Foreskin fibroblast (primary cell): ENCODE measurements at places on chromosomes 5 and 9.

GRCh38 chr9:82820186-82820585 lies 242.8 kb downstream of the RASEF start:
- DNase-seq = no peak

GRCh38 chr5:168706655-168707069 lies 127.5 kb upstream of the PANK3 start:
- DNase-seq = peak; percentile 66

DNA sequence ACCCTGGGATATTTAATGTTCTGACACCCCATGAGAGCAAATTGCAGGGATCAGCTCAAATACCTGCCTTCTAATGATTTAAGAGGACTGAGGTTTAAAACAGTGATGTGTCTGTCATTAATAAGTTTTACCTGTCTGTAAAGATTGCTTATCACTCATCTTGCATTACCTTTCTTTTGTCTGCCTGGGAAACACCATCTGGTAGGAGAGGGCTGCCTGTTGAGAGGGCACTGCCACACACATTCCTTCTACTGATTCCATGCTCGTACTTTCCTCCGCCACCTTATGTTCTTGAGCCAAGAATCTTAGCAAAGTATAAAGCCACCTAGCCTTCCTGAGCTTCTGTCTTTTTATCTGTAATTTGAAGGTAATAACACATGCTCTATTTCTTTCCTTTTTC lies 118.6 kb downstream of the KCTD16 start:
- no peak for DNase-seq

GRCh38 chr5:101260857-101261256 lies 357.8 kb upstream of the ST8SIA4 start:
- DNase-seq = no peak

DNA sequence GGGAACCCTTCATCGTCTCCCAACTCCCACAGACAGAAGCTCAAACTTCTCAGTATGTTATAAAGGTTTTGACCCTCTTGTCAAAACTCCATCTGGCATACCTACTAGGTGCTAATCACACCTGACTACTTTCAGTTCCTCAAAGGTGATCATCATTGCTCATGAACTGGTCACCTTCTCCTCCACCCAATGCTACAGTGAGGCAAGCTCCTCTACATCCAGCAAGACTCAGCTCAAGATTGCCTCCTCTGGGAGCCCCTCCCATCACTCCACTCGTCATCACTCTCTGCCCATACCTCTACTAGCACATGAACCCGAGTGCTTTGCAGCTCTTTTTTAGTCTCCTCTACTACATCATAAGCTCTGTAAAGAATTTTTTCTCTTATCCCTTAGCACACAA lies 102.4 kb downstream of the LPAR1 start:
- DNase-seq = no peak

DNA sequence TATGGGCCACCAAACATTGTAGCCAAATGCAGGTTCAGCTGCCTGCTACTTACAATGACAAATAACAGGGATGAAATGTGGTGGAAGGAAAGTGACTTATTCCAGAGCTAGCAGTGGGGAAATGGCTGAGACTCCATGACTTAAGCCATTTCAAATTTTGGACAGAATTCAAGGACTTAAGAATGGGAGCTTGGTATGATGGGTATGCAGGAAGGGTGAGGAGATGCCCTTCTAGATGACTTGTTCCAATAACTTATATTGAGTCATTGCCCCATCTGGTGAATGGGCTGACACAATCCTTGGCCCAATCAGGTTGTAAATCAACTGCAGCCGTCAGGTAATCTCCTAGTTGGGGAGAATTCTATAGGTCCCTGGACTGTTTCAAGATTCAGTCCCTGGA lies 230.7 kb upstream of the SGCD start:
- peak; percentile 12 for DNase-seq

GRCh38 chr9:111566234-111566633 lies 33.2 kb downstream of the PTGR1 start:
- DNase-seq = peak; percentile 33

GRCh38 chr5:154178661-154179060 lies 11.9 kb upstream of the GALNT10 start:
- no peak for DNase-seq

DNA sequence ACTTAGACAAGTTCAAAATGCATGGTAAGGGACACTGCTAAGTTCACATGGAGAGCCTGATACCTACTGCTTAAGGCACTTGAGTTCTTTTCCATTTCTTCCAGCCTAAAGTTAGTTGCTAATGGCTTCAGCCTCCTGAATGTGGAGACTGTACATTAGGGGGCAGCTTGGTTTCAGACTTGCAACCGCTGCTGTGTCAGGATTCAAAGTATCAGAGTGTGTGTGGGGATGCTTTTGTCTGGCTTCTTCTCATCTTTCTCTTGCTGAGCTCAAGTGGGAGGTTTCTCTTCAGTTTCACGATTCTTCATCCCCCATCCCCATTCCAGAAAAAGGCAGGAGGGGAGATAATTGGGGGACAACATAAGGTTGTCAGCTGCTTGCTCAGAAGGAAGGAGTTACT lies 49.4 kb downstream of the ATP10B start:
- DNase-seq = no peak

- no peak for DNase-seq
These were observed 8.1 kb downstream of the BASP1 start for GRCh38 chr5:17225520-17225919.

DNA sequence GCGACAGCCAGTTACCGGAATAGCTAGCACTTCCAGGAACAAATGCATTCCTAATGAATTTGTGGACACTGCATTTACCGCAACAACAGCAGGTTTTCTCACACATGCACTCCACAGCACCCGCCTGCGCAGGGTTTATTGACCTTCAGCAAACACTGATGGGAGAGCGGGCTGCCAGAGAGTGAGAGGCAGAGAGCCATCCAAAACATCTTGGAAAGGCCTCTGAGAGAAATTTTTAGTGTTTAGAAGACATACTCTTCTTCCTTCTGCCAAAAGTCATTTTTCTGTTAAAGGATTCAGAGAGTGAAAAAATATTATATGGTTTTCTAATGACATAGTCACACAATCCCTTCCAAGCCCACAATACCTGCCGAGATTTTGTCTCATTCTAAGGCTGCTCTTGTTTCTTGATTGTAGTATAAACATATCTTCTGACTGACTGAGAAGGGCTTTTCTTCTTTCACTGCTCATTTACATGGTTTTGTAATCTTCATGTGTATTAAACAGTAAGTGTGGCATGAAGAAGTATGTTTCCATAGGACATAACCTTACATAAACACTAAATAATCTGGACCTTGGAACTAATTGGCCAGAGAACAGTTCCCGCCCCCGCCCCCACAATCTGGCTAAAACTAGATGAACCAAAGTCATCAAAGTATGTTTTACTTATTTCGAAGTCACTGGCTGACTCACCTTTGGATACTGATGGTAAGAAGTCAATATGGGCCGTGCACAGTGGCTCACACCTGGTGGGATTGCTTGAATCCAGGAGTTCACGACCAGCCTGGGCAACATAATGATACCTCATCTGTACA lies 432.5 kb upstream of the MEF2C start:
- DNase-seq = peak; percentile 23

DNA sequence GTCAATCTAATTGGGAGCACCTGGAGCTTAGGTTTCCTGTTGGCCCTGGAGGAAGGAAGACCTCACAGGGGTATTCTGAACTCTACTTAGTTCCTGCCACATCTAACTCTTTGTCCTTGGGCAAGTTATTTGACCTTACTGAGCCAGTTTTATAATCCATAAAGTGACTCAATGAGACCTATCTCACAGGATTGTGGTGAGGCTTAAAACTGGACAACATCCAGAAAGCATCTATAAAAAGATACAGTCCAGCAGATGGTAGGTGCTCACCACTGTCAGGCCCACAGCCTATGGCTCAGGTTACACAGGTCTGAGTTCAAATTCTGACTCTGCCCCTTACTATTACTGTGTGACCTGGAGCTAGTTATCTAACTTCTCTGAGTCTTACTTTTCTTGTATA lies 23.3 kb downstream of the KCNV2 start:
- peak; percentile 45 for DNase-seq
